ENCODE measurements at places on chromosomes 5 and 9.

GRCh38 chr9:82600536-82601292 is 462.2 kb downstream of the RASEF start:
- DNase-seq, result no peak

DNA sequence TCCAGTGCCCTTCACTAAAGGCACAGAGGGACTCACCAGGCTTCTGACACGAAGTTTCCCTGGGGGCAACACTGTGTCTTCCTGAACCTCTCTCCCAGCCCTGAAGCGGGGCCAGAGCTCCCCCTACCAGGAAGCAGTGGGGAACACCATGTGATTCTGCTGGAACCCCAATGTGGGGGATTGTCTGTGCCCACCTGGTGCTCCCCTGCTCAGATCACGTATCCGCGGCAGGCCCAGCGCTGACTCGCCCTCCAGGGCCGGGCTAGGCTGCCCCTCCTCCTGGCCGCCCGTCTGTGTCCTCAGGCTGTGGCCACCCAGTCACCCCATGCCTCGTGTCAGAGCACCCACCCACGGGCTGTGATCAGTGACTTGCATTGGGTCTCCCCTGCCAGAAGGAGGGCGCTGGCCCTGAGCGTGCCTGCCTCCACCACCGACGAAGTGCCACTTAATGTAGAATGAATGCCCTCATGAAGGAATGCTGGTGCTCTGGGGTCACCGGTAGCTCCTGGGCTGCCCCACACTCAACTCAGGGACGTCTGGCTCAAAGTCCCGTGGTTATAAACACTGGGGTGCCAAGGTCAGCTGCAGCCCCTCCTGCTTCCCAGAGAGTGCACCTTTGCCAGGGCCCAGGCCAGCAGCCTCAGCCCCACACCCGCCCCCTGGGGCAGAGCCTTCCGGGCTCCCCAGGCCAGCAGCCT is 22.1 kb downstream of the SARDH start:
- DNase-seq, result no peak

DNA sequence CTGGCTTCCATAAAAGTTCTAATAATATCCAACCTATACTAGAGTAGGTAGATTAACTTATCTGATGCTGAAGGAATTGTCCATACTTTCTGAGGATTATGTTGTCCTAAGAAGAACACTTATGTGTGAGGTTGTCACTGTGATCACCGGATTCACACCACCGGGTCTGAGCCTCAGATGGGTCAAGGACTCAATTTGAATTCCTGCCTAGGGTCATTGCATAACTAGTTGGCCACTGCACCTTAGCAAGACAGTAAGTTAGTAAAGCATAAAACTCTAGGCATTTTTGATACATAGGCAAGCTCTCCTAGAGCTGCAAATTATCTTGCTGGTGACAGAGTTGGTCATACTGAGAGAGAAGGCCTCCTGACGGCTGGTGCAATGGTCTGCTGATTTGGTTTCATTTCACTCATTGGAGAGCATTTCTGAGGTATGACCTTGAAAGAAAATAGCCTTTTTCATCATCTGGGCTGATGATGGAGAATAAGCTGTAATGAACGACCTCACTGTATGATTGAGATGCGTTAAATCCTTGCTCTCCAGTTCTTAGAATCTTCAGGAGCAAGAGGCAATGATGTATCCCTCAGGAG is 72.0 kb upstream of the CKMT2 start:
- DNase-seq, result no peak

- DNase-seq, result no peak
Measured at GRCh38 chr5:132219289-132219970, 8.2 kb downstream of the P4HA2 start.

DNA sequence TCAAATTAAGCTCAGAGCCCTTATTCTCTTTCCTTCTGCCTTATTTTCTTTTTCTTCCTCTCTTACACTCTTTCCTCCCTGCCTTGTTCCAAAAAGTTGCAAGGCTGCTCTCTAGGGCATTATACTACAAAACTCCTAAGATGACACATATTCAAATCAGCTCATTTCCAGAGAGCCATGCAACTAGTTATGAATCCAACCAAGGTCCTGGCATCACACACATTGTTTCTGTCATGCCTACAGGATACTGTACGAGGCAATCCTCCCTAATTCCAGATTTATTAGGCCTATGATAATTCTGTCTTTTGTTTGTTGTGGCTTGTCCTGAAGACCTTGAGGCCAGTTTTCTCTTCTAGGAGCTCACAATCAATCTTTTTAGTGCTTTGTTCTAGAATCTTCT is 87.0 kb upstream of the TBCA start:
- DNase-seq, result no peak

GRCh38 chr5:34728236-34728635 is 72.1 kb downstream of the RAI14 start:
- DNase-seq, result no peak

- no peak for DNase-seq
Measured at GRCh38 chr5:60223342-60223741, 329.8 kb upstream of the PDE4D start.

GRCh38 chr9:37378613-37379004 is 43.9 kb upstream of the GRHPR start:
- no peak for DNase-seq
